ENCODE measurements at places on chromosomes 7 and 10. TPM values are rescaled to one million over a fixed set of nuclear protein-coding genes. Genes with fewer than 3 reads are reported as not detected.

NPTX2 gene
- total RNA-seq = 2.5 TPM

BCCIP gene
- 48.1 TPM for total RNA-seq

EPDR1 gene
- 27.8 TPM for total RNA-seq

ANXA8L1 gene
- total RNA-seq = not detected

ZNF3 gene
- total RNA-seq = 71.3 TPM

ZP3 gene
- total RNA-seq = 0.63 TPM

CROT gene
- total RNA-seq = 31.4 TPM

TAS2R16 gene
- total RNA-seq = not detected

KIAA1549 gene
- 3.7 TPM for total RNA-seq

ADIRF gene
- 48.4 TPM for total RNA-seq

SLC29A4 gene
- total RNA-seq = 0.90 TPM

ADAP1 gene
- total RNA-seq = 0.57 TPM

OPALIN gene
- not detected for total RNA-seq

HTR7 gene
- total RNA-seq = 0.25 TPM

ZNF365 gene
- 7.2 TPM for total RNA-seq

FFAR4 gene
- total RNA-seq = not detected

LOXL4 gene
- 14.3 TPM for total RNA-seq

LIPM gene
- total RNA-seq = 0.82 TPM

LIPF gene
- not detected for total RNA-seq

CTTNBP2 gene
- 3.9 TPM for total RNA-seq

SPACDR gene
- 0.27 TPM for total RNA-seq

DPYSL4 gene
- total RNA-seq = 4.2 TPM
